ENCODE measurements at places on chromosomes 1 and 21.

GRCh38 chr1:205896351-205896750 is 46.4 kb upstream of the PM20D1 start:
- no peak for DNase-seq

GRCh38 chr1:116185161-116185701 is 74.0 kb downstream of the MAB21L3 start:
- DNase-seq, result no peak

DNA sequence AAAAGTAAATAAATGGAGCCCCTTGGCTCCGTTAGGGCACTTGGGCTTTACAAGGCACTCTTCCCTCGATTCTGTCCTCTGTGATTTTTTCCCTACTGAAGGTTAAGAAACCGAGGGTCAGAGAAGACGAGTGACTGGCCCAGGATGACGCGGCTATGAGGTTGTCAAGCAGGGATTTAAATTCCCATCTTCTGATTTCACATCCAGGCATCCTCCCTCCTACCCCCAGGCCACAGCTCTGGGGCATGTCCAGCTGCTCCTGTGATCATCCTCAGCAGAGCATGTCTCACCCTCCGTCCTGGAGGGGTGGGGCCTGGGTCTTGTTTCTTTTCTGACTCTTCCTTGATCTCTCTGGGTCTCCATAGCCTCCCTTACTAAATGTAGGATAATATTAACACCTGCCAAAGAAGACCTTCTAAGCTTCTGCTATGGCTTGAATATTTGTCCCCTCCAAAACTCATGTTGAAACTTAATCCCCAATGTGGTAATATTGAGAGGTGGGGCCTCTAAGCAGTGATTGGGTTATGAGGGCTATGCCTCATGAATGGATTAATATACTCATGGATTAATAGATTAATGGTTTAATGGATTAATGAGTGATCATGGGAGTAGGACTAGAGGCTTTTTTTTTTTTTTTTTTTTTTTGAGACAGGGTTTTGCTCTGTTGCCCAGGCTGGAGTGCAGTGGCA is 4.6 kb downstream of the CRYBG2 start:
- no peak for DNase-seq

GRCh38 chr1:220290140-220290761 is 18.0 kb upstream of the RAB3GAP2 start:
- no peak for DNase-seq

DNA sequence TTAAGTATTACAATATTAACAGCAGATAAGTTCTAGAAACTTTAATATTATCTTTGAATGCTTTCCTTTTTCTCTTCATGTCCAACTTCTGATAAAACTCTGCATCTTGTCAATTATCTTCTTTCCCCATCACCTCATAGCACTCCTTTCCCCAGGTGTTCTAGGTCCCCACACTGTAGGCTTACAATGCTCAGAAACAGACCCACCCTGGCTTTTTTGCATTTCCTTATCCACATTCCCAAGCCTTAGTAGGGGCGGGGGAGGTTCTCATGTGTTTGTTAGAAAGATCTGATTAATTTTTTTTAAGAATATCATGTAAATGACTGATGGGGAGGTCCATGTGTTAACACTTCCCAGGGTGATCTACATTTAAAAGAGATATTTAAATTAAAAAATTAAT is 63.9 kb downstream of the PLPPR4 start:
- DNase-seq, result no peak

GRCh38 chr1:55939866-55940265 is 639.5 kb downstream of the PLPP3 start:
- no peak for DNase-seq

DNA sequence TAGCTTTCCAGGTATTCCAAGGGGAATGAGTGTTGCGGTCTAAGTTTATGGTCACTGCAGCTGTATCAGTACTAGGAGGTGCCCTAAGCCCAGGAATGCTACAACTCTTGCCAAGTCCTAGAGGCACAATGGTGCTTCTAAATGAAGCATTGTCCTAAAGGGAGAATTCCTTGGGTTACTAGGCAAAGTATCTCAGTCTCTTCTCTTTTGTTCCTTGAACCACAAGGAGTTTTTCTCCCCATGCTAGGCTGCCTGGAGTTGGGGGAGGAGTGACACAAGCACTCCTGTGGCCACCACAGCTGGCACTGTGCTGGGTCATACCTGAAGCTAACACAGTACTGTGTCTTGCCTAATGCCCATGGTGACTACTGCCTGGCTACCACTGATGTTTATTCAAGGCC is 50.7 kb downstream of the KMO start:
- no peak for DNase-seq

All from T-helper 1 cell (primary cell).